ENCODE measurements at places on chromosomes 2 and 18. TPM values are rescaled to one million over a fixed set of nuclear protein-coding genes. Genes with fewer than 3 reads are reported as not detected.

Gene MTLN
- 17.3 TPM for total RNA-seq

- DNase-seq: no peak
- no peaks in the 10 kb centered on the region for H3K36me3 ChIP-seq
- no peak overlapping the region for H3K27ac ChIP-seq
- no peaks in the 10 kb centered on the region for H3K4me1 ChIP-seq
Observed at GRCh38 chr2:228688007-228688645, 506.6 kb upstream of the SPHKAP start.

GRCh38 chr2:223613017-223613950 is 11.1 kb upstream of the SCG2 start:
- peak overlapping the region; percentile 68 for H3K4me3 ChIP-seq
- peak overlapping the region; percentile 94 for H3K27ac ChIP-seq
- H3K27me3 ChIP-seq: no peaks in the 10 kb centered on the region
- H3K4me1 ChIP-seq: peaks cover 24% of the 10 kb centered on the region
- peak; percentile 95 for DNase-seq
- H3K36me3 ChIP-seq: no peaks in the 10 kb centered on the region

DNA sequence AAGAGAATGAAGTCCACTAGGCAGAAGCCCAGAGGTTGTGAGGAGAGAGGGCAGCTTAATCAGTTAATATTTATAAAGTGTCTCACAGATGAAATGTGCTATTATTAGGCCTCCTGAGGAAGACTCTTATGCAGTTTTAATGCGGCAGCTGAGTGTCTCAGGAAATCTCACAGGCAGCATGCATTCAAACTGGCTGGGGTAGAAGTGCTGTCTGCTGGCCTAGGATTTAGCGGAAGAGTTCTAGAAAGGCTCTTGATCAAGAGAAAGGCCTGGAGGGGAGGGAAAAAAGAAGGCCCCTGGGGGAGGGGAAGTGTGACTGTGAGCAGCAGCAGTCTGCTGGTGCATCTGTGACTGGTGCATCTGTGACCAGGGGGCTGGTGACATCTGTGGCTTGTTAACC is 133.0 kb downstream of the FSHR start:
- no peak overlapping the region for H3K27ac ChIP-seq
- H3K27me3 ChIP-seq: peaks cover 6% of the 10 kb centered on the region
- no peaks in the 10 kb centered on the region for H3K4me1 ChIP-seq
- no peak for DNase-seq
- H3K36me3 ChIP-seq: no peaks in the 10 kb centered on the region
- no peak overlapping the region for H3K4me3 ChIP-seq

DNA sequence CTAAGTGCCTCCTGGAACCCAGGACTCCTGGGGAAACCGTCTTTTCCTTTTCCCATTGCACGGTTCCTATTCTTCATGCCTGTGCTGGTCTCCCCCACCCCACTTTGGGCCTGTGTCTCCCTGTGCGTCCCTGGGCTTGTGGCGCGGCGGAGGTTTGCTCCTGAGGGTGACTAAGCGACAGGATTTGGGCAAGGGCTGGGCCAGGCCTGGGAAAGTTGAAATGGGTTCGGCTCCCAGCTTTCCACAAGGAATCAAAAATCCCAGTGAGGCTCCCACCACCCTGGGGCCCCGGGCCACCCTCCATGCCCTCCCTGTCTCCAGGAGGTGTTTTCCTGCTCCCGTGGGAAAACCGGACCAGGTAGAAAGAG is 197.6 kb downstream of the NDUFA10 start:
- no peaks in the 10 kb centered on the region for H3K36me3 ChIP-seq
- no peak for DNase-seq
- no peak overlapping the region for H3K27ac ChIP-seq
- H3K27me3 ChIP-seq: peaks cover 9% of the 10 kb centered on the region
- H3K4me1 ChIP-seq: no peaks in the 10 kb centered on the region
